ENCODE measurements at places on chromosomes 2 and 18. TPM values are rescaled to one million over a fixed set of nuclear protein-coding genes. Genes with fewer than 3 reads are reported as not detected.
A peak's percentile ranks its signal among the peaks of the same experiment; 100 is the strongest.

DNA sequence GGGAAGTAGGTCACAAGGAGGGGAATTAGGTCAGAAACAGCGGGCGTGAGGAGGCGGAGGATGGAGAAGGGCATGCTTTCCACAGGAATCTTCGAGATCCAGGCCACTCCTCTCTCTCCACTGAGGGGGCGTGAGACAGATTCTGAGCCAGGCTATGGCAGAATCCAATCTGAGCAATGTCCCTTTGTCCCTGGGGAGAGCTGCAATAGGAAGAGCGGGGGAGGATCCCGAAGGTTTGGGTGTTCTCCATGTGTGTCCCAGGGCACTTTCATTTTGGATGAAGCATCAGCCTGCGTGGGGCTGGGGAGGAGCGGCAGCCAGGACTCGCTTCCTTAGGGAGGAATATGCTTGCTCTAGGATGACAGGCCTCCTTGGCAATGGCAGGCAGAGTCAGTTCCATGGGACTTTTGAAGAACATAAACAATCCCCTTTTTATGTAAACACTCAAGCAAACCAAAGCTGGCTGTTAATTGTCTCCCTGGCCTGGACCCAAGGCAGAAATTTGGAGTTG, 84.0 kb downstream of the LIPG start:
- peak; percentile 27 for DNase-seq

- DNase-seq = no peak
Measured at GRCh38 chr18:60053747-60054304, 154.0 kb downstream of the PMAIP1 start.

DNA sequence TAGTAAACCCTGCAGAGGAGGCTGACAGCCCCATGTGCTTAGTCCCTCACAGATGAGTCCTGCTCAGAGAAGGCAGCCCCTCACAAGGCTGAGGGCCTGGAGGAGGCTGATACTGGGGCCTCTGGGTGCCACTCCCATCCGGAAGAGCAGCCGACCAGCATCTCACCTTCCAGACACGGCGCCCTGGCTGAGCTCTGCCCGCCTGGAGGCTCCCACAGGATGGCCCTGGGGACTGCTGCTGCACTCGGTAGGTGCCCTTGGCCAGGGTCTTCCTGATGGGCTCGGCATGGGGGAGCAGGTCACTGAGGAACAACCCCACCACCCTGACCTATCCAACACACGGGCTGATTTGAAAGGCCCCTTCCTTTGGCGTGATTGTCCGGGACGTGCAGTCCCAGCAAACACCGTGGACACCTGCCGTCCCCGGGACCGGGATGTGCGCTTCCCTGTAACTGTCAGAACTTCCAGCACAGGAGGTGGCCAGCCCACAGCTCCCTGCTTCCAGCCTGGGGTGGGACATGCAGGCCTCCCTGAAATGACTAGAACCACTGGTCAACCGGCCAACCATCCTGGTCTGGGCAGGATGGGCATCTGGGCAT, 38.6 kb downstream of the MLPH start:
- no peak for DNase-seq

Gene MCEE
- total RNA-seq = not detected

DNA sequence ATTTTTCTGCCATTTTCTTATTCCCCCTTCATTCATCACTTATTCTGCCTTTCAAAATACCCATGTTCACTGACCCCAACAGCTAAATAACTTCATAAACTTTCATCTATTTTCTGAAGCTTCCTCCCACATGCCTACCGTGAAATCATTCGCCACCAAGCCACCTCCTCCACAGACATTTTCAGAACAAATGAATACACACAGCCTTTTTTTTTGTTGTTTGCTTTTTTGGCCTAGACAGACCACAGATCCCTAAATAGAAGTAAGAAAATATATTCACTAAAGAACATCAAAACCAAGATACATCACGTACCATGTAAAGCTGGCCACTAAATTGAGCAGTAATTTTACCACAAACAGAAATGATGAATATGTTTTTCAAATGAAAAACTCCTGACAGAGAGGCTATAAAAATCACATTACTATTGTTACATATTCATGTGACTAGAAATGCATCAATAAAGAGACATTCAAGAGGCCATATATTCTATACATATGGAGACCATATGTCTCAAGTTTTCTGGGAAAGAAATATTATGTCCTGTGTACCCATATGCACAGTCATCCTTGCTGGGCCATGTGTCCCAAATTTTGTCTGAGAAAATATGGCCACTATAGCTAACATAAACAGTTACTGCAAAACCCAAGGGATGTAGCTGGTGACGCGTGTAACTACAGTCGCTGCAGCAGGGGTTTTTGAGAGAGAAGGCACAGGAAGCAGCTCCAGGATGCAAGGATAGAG, 200.3 kb downstream of the FBXO15 start:
- DNase-seq = no peak

Gene APCDD1
- total RNA-seq = 10.8 TPM

Gene MRO
- 0.27 TPM for total RNA-seq

DNA sequence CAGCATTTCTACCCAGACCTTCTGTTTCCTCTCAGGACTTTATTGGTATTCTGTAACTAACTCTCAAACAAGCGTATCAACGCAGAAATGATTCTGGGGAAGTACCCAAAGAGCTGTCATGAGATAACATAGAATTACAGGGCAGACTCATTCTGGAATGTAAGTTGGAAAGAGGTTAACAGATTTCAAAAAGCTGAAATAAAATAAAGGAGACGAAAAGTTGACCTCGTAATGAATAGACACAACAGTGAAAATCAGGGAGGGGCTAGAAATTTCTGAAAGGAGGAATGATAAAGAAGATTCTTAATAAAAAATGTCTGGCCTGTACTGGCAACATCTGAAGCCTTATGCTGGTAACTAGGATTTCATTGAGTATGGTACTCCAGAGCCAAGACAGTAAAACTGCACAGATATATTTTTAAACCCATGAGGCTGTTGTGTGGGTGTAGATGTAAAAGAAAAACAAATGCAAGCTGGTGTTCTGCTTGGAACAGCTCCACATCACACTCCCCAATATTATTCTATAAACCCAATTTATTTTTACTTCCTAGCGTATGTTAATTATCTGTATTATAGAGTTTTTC, 23.9 kb downstream of the RBMS1 start:
- no peak for DNase-seq

DNA sequence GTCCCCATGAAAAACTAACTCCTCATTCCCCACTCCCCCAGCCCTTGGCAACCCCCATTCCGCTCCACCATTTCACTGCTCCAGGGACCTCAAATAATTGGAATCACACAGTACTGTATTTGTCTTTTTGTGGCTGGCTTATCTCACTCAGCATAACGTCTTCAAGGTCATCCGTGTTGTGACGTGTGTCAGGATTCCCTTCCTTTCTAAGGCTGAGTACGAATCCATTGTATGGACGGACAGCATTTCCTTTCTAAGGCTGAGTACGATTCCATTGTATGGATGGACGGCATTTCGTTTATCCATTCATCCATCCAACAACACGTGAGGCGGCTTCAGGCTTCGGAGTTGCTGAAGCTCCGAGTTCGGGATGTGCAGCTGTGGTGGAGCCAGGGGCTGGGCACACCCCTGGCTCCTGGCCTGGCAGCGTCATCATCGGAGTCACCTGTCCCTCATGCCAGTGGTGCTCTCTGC, 1.2 kb upstream of the ASB1 start:
- peak; percentile 45 for DNase-seq

Gene CTAGE1
- total RNA-seq = not detected

GRCh38 chr2:226849349-226849748, 13.5 kb downstream of the RHBDD1 start:
- DNase-seq = no peak

- DNase-seq = no peak
Measured at GRCh38 chr2:196099916-196100315, 31.3 kb upstream of the DNAH7 start.

DNA sequence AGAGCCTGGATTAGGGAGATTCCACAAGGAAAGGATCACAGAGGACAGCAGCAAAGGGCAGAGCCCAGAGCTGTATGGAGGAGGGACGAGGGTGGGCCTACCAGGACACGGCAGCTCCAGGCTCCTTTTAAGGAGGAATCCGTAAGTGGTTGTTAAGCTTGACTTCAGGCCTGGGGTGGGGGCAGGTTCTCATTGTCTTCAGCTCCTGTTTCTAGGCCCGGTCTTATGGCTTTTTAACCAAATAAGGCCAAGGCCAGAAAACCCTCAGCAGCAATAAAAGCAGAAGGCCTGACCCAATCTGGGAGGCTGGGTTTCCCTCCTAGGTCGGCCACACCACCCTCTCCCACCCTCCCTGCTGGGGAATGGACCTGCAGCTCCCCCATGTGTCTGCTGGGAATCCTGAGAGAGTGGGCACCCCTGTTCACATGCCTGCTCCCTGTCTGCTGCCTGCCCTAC, 111.2 kb downstream of the PLB1 start:
- no peak for DNase-seq

- no peak for DNase-seq
Measured at GRCh38 chr2:86769838-86770237, 20.9 kb downstream of the CD8A start.

Gene PROKR1
- total RNA-seq = not detected

Gene CHST10
- 5.1 TPM for total RNA-seq

GRCh38 chr2:191845876-191846514, 893 bp downstream of the CAVIN2 start:
- no peak for DNase-seq

Gene CROCC2
- total RNA-seq = not detected

Gene COL6A3
- total RNA-seq = 69.2 TPM

GRCh38 chr2:38168710-38169480, 92.9 kb upstream of the CYP1B1 start:
- no peak for DNase-seq

Gene DQX1
- 194 TPM for total RNA-seq
